ENCODE measurements at places on chromosomes 2 and 18.
A peak's percentile ranks its signal among the peaks of the same experiment; 100 is the strongest.

DNA sequence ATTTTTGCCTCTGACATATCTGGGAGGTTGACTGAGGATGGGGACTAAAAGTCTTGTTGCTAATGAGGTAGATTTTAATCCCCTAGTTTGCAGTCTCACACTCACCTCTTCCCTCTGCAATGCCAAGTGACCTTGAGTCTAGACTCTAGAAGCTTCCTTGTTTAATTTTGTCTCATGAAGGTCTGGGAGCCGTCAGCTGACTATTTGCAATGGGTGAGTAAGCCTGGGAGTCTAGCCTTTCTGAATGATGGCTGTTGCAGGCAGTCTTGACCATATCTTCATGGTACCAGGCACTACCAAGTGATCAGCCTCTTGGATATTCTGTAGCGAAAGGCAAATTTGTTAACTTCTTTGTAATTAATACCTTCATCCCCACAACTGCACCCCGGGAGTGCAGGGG lies 61.2 kb downstream of the ARHGAP15 start:
- no peak for DNase-seq

GRCh38 chr2:239429473-239430350 lies 28.9 kb upstream of the HDAC4 start:
- peak; percentile 62 for DNase-seq

DNA sequence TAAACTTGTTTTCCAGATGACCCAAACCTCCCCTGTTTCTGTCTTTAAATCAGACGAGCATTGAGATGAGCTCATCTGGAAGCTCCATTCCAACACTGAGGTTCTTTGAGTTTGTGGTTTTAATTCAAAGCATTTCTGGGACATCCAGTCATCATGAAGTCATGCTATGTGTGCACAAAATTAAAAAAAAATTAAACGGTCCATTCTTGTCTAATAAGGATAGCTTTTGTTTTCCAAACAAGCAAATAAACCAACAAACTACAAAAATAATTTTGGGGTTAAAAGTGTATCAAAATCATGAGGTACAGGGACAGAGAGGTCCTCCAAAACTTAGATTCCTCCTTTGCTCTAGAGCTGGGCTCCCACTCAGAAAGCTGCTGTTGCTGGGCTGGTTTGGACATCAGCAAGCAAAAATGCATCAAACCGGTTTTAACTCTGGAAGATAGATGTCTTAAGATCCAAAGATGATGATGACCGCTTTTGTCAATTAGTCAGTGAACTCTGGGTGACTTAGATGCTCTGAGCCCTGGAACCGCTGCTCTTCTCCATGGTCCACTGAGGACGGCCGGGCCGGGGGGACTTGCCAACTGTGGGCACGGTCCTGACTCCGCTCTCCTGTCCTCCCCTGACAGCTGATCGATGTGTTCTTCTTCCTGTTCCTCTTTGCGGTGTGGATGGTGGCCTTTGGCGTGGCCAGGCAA lies 65.4 kb downstream of the TRPM8 start:
- no peak for DNase-seq

DNA sequence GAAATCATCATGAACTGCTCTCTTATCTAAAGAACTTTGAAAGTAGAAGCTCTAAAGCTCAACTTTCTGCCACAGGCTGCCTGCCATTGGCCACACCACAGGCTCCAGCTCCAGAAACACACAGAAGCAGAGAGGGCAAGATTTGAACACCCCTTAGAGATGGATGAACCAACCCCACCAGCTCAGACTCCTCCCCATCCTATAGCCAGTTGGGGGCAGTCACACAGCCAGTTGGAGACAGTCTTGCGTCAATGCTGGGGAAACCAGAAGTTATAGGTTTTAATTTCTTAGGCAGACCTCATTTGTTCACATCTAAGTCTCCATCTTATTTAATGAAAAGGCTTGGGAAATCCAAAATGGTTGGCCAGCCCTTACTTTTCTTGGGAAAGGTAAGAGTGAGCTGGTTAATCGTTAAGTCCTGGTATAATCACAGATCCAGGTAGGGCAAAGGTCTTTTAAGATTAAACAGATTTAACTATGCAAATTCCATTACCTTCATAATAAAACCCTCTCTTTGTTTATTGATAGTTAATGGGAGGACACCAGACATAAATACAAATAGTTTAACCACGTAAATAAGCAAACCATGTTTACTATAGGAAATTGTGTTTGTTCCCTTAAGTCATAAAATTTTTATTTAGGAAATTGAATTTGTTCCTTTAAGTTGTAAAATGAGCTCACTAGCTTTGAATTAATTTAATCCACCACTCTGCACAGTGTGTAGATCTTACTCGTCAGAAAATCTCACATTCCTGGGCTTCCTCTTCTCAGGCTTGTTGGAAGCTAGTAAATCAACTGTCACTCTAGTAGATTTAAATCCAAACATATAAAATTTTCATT lies 28.0 kb downstream of the MRO start:
- no peak for DNase-seq

DNA sequence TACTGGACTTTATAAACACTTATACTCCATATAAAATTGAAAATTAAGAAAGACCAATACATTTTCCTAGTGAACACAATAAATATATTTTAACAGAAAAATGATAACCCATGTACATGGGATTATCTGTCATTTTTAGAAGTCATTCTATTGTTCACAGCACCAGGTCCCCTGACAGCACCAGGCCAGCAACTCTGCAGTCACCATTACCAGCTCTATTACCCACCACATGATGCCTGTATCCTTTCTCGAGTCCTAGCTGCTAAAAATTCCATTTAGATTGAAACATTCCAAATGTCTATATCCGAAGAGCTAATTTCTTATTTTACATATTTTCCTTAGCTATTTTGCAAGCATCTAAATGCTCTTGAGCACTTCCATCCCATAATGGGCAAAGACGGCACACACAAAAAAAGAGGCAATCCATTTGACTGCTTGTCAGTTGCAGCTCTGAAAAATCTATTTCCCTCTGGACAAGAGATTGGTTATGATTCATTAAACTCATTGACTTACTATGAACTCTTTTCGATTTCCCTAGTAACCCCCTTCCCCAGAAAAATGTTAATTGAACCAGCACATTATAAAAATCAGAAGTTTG lies 336.9 kb downstream of the RIT2 start:
- no peak for DNase-seq

GRCh38 chr2:241215421-241215820 lies 26.9 kb downstream of the ANO7 start:
- DNase-seq: no peak
